Right kidney (tissue), 9 donors: ENCODE measurements at places on chromosomes 12 and 14.

GRCh38 chr14:105839425-105840265 lies 313.3 kb downstream of the TMEM121 start:
- no peak for DNase-seq

DNA sequence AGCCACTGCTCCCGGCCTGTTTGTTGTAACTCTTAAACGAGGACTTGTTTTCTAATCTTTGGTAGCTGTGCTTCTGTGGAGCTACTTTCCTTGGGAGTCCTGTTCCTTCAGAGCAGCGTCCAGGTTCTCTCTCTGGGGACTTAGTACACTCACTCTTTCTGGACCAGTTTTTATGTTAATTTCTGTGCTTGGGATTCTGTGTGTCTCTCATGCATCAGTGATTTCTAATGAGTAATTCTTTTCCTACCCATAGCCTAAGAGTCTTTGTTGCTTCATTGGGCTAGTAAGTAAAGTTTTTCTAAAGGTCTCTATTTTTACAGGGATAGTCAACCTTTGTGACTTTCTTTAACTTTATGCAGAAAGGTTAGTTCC lies 289.3 kb downstream of the FBXL14 start:
- DNase-seq: no peak

GRCh38 chr12:94722664-94723063 lies 72.3 kb upstream of the TMCC3 start:
- DNase-seq: no peak

- DNase-seq: peak; percentile 13
Observed at GRCh38 chr12:9813821-9814798, 13.2 kb upstream of the KLRF1 start.

DNA sequence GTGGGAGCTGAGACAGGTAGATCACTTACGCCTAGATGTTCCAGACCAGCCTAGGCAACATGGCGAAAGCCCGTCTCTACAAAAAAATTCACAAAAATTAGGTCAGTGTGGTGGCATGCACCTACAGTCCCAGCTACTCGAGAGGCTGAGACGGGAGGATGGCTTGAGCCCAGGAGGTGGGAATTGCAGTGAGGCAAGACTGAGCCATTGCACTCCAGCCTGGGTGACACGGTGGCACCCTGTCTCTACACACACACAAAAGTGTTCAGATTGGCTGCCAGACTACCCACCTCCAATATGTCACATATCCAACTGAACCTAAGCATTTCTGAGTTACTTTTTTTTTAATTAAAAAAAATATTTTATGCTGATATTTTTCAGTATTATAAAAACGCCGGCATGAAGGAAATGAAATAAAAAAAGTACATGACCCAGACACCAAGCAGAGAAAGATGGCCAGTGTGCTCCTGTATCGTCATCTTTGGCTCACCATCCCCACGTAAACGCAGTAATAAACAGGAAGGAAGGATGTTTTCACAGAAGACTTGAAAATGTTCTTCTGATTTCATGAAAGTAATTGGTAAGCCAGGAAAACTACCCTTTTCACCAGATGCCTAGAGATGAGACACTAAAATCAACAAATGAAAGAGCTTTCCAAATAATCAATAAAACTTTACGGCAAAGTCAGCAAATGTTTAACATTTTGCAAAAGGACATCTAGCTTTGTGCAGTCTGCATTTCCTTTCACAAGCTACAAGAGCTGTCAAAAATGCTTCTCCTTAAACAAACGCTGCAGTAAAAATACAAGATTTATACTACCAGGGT lies 26.4 kb downstream of the CDC42BPB start:
- DNase-seq: no peak
